ENCODE measurements at places on chromosomes 6 and 20.

- DNase-seq: no peak
Observed at GRCh38 chr20:37313546-37314091, 24.2 kb downstream of the MANBAL start.

GRCh38 chr6:10891960-10892359 lies 5.1 kb downstream of the SYCP2L start:
- no peak for DNase-seq

DNA sequence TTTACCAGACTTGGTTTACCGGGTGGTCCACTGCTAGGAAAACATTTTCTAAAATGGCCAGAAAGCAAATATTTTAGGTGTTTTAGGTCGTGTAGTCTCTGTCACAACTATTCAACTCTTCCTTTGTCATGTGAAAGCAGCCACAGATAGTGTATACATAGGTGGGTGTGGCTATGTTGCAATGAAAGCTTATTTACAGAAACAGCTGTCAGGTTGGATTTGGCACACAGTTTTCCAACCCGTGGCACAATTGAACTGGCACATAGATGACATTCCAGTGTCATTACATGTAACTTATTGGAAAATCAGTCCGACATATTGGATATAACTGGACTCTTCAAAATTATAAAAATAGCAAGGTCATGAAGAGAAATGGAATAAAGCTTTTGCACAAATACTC lies 68.9 kb upstream of the KCNQ5 start:
- DNase-seq: peak; percentile 38

DNA sequence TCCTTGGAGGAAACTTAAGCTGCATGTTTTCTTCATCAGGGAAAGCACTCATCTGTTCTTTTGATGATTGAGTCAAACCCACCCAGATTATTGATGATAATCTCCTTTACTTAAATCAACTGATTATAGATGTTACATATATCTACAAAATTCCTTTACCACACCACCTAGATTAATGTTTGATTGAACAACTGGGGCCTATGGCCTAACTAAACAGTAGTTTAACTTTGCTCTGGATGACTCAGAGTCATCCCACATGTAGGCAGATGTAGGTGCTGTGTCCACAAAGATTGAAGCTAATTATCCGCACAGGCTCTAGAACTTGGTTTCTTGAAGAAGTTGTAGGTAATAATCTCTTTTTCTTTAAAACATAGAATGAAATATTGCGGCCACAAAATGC lies 42.2 kb downstream of the PKIB start:
- no peak for DNase-seq

- no peak for DNase-seq
Observed at GRCh38 chr20:2820084-2820895, 4.1 kb downstream of the TMEM239 start.

DNA sequence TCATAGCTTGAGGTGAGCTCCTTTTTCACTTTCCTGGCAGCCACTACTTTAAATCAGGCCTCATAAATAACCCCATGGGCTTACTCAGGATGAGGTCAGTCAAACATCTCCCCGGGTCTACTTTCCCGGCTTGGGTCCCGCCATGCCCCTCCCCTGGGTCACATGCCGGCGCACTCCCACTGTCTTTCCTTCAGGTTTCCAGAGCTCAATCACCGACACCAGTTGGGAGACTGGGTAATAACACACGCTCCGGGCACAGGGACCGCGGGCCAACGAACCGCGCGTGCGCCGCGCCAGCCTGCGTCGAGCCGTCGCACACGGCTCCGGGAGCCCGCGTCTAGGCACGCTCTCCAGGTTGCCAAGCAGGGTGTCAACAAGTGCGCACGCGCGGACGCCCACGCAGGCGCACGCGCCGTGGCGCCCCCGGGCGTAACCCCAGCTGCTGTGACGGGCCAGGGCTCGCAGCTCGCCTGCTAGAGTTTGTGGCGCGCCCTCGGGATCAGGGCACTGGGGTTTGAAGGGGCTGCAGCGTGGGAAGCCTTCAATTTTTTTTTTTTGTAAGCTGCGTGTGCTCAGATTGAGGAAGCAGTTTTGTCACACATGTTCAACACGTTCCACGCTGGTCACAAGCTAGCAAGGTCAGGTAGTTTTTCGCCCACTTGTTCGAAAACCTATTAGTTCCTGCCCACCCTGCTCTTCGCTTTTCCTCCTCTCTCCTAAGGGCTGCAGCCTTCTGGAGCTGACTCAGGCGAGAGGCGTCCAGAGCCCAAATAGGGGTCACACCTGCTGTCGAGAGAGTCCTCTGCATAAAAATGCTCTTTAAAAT lies 31.8 kb downstream of the TFAP2B start:
- no peak for DNase-seq

- DNase-seq: no peak
Observed at GRCh38 chr6:152355166-152355565, 282.0 kb downstream of the SYNE1 start.

DNA sequence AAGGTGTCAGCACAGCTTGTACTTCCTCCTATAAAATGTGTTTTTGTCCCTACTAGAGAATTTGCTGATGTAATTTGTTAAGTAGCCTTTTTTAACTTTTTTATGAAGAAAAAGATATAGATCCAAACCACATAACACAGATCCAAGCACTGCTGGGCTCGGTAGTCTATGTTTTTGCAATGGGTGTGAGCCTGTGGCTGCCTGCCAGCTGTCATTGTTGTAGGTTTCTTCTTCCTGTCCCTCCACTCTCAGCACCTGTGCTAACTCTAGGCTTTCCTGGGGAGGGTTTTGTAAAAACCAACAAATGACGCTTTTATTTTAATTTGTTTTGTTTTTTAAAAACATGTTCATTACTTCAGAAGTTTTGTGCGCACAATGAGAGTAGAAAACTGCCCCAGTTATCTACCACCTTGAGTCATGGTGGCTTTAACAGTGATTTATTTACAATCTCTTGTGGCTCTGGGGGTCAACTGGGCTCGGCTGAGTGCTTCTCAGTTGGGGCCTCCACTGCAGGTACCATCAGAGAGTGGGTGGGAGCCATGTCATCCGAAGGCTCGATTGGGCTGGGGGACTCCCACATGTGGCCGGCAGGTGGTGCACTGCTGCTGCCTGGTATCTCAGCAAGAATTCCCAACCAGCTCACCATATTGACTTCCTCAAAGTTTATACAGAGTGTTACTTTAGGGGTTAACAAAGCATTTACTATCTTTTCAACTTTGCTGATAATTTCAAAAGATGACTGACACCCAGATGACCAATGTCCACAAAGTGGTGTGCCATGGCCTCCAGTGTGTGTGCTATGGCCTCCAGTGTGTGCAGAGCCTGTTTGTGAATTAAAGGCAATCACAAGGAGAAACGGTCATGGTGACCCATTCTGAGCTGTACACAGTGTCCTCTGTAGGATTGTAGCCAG lies 3.0 kb upstream of the CCR6 start:
- DNase-seq: no peak

- DNase-seq: no peak
Observed at GRCh38 chr6:46927066-46927465, 5.3 kb upstream of the ADGRF5 start.

DNA sequence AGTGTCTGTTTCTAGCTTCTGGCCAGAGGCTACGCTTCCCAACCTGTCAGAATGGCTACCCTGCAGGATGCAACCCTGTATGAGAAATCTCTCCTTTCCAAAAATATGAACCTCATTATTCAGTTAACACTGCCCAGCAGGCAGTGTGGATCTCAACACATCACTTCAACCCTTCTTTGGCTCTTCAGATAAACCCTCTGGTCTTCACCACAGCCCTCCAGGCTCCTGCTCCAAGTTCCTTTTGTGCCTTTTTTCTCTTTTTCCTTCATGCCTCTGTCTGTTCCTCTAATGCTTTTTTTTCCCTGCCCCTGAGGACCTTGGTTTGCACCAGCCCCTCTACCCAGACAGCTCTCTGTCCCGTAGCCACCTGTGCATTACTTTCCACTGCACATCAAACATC lies 207.4 kb downstream of the MYLK4 start:
- no peak for DNase-seq

DNA sequence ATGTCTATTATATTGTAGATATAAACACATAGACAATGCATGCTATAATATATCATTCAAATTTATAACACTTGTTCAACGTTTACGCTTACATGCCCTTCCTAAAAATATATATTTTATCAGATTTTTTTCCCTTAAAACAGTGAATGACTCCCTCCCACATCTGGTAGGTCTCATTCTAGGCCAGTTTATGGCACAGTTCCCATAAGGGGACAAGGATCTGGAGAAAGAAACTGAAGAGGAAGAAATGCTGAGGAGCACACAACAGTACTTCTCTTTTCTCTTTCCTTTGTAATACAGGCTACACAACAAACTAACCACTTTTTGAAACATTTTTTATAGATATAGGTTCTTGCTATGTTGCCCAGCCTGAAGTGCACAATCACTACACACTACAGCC lies 48.6 kb upstream of the RCAN2 start:
- DNase-seq: no peak

DNA sequence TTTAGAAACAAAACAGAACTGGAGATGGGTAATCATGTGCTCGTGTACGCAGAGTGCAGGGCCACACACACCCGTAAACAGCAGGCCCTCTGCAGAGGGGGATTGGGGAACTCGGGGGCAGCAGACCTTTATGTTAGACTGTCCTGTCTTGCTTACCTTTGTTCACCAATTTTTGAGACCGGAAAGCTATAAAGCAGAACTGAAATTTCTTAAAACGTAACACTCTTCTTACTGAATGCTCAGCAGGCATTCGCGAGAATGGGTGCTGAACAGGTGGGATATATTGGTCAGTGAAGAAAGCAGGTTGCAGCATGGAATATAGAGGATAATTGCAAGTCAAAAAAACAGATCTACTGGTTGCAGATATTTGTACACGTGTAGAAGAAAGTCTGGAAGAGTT lies 211.1 kb downstream of the BMP7 start:
- no peak for DNase-seq

DNA sequence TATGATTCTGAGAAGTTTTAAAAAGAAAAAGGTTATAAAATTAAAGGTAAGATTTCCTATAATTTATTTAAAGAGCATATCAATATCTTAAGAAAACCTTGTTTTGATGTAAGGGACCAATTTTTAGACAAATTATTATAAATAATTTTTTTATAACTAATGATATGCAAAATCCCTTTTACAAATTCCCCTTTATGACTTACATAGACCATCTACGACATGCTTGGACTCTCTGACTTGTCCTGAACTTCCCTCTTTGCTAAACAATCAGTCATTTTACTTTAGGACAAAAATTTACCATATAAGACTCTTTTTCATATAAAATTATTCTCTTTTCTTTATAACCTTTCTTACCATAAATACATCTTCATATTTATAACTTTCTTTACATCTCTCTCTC lies 15.3 kb upstream of the ANGPT4 start:
- no peak for DNase-seq

GRCh38 chr6:142945049-142945445 lies at the start of gene HIVEP2:
TSS of gene HIVEP2 (minus strand) at chr6:142945176. CDS start at chr6:142774738, 170,438 bp downstream.
- DNase-seq: peak; percentile 91

Measured in dermis microvascular lymphatic vessel endothelial cell (primary cell).